ENCODE measurements at places on chromosomes 12 and 14.

- DNase-seq = no peak
Observed at GRCh38 chr14:20177433-20177974, 13.2 kb upstream of the OR11G2 start.

GRCh38 chr12:15273896-15274295, 48.4 kb upstream of the PTPRO start:
- DNase-seq = no peak

- DNase-seq = no peak
Observed at GRCh38 chr14:72753044-72753710, 140.7 kb downstream of the DPF3 start.

- DNase-seq = peak; percentile 26
Observed at GRCh38 chr12:19482551-19483109, 43.3 kb downstream of the AEBP2 start.

GRCh38 chr14:23610815-23611289, 25.3 kb upstream of the DHRS2 start:
- DNase-seq = no peak

DNA sequence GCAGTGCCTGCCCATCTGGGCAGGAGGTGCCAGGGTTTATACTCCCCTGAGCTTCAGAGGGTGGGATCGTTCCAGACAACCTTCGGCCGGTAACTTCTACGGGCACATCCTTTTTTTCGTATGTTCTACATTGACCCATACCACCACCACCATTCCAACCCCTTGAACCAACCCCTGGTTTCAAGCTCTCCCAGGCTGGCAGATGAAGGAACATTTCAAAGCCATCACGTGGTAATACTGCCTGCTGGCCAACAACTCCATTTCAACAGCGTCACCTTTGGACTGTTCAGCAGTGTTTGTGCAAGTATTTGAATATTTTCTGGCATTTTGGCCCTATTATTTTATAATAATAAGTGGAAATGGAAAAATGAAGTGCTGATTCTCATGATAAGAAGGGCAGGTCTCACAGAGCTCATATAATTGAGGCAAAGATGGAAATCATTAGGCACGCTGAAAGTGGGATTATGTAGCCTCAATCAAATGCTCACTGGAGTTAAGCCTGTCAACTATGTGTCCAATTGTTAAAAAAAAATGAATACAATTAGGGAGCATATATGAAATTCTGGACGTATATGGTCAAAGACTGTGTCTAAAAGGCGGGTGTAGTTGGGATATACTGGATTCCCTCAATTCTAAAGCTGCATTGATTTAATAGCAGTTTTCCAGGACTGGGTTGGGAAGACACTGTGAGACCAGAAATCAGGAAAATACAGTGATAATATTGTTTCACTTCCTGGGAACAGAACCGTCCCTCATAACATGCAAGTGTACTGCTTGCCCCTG, 162.1 kb downstream of the ZFP36L1 start:
- DNase-seq = peak; percentile 65

- DNase-seq = peak; percentile 75
Observed at GRCh38 chr14:23183479-23183878, at the start of gene SLC7A8. SLC7A8 (minus strand) TSS chr14:23183660; CDS start chr14:23182914, 746 bp downstream.

- DNase-seq = peak; percentile 47
Observed at GRCh38 chr12:61993734-61994345, 266.4 kb upstream of the USP15 start.
